AG08396 (cell line): ENCODE measurements at places on chromosomes 2 and 18.

- DNase-seq: no peak
Measured at GRCh38 chr2:165120740-165121467, 82.9 kb downstream of the SCN3A start.

- peak; percentile 65 for DNase-seq
Measured at GRCh38 chr2:200787351-200788120, 24.2 kb upstream of the BZW1 start.

GRCh38 chr2:131588152-131588873 is 60.6 kb downstream of the CCDC74A start:
- DNase-seq: no peak

DNA sequence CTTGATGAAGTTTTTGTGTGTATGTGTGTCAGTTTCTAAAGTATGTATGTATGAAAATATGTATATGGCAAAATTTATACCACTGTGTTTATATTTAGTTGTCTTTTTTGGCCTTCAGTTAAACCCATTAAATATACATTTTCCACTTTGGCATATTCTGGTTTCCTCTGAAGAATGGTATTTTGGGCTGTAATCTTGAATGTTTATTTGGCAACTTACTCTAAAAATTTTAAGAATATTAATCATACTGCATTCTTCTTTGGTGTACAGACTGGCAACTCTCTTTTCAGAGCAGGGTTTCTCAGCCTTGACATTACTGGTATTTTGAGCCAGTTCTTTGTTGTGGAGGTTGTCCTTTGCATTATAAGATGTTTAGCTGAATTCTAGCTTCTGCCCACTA is 27.9 kb upstream of the CCBE1 start:
- DNase-seq: no peak

GRCh38 chr2:190469771-190470170 is 61.6 kb downstream of the MFSD6 start:
- no peak for DNase-seq

DNA sequence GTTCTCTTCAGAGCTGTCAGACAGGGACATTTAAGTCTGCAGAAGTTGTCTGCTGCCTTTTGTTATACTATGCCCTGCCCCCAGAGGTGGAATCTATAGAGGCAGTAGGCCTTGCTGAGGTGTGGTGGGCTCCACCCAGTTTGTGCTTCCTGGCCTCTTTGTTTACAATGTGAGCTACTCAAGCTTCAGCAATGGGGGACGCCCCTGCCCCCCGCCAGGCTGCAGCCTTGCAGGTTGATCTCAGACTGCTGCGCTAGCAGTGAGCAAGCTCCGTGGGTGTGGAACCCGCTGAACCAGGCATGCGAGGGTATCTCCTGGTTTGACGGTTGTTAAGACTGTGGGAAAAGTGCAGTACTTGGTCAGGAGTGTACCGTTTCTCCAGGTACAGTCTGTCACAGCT is 24.0 kb upstream of the PAIP2B start:
- no peak for DNase-seq

DNA sequence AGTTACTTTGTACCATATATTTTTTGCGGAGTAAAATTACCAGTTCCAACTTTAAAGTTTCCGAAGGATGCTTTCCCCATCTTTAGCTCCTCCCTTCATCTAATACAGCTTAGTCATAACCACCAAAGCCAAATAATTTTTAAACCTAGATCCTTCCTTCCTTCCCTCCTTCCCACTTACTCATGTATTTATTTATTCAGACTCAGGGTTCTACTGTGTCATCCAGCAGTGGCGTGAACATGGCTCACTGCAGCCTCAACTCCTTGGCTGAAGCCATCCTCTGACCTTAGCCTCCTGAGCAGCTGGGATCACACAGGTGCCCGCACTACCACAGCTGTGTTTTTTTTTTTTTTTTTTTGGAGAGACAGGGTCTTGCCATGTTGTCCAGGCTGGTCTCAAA is 4.4 kb downstream of the LPIN2 start:
- DNase-seq: peak; percentile 52

GRCh38 chr18:56716692-56717146 is 65.6 kb downstream of the WDR7 start:
- DNase-seq: no peak

- no peak for DNase-seq
Measured at GRCh38 chr2:202808754-202809153, 62.8 kb downstream of the ICA1L start.

- no peak for DNase-seq
Measured at GRCh38 chr2:222232839-222233238, 66.0 kb downstream of the PAX3 start.

DNA sequence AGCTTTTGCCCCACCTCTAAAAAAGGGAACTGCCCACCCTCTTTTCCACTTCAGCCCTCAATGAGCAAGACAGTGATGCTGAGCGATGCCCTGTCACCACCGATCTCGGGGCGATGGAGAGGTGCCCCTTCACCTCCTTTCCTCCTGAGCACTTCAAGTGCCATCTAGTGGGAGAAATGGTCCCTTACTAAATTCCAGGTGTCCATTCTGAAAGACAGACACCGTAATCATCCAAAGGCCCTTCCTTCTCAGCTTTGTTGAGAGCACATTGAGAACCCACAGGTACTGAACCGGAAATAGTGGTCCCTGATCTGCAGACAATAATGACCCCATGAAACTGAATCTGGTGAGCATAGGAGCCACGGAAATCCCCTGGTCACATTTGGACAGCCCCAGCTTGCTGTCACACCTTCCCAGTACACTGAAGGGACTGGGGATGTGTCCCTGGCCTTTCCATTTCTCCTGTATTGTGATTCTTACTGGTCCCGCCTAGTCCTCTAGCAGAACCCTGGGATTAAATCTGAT is 38.5 kb downstream of the KCTD18 start:
- DNase-seq: no peak

DNA sequence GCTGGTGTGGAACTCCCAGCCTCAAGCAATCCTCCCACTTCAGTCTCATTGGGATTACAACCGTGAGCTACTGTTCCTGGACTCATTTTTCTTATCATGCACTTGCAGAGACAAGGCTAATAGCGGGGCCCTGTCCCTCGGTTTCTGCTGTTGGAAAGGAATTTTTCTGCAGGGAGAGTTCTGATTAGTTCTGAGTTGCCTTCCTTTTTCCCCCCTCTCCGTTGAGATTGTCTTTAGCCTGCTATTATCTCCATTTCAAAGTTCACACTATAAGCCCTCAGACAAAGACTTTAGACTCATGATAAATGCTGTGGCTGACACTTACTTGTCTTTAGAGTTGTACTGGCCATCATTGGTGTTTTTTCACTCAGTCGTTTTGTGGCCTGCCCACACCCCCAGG is 97.2 kb downstream of the NCOA1 start:
- DNase-seq: no peak

GRCh38 chr18:45891806-45892205 is 66.3 kb downstream of the SIGLEC15 start:
- no peak for DNase-seq

- DNase-seq: peak; percentile 64
Measured at GRCh38 chr2:133755480-133756300, 187.4 kb upstream of the NCKAP5 start.

DNA sequence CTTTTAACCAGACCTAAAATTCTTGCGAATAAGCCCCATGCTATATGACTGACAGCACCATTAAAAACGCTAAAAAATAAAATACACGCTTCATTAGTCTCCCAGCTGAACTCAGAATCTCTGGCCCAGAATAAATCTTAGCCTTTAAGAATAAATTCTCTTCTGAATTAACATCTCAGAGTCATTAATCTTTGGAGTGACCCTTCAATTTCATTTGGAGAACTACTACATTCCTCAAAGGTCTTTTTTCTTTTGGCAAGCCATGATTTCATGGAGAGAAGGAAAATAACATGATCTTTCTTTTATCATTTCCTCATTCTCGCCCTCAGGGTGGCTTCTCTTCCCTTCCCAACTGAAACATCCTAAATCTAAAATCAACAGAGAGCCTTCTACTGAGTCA is 259.0 kb downstream of the AFF3 start:
- DNase-seq: no peak

DNA sequence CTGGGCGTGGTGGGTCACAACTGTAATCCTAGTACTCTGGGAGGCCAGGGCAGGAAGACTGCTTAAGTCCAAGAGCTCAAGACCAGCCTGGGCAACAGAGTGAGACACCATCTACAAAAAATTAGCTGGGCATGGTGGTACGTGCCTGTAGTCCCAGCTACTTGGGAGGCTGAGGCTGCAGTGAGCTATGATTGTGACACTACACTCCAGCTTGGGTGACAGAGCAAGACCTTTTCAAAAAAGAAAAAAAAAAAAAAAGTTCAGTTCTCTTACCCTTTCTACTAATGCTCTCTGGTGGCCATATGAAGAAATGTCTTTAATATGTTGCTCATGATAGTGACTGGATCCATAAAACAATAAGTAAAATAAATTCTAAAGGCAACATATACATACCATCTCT is 14.9 kb downstream of the TYW5 start:
- DNase-seq: no peak

- no peak for DNase-seq
Measured at GRCh38 chr18:62844850-62845643, 129.7 kb downstream of the PHLPP1 start.

GRCh38 chr18:623761-624620 is 27.2 kb downstream of the CLUL1 start:
- peak; percentile 49 for DNase-seq

GRCh38 chr2:28348921-28349320 is 43.7 kb upstream of the FOSL2 start:
- DNase-seq: no peak

- DNase-seq: no peak
Measured at GRCh38 chr2:148853458-148853857, 21.6 kb upstream of the KIF5C start.

- DNase-seq: no peak
Measured at GRCh38 chr2:55338268-55338667, 69.2 kb upstream of the MTIF2 start.

GRCh38 chr2:134411279-134411827 is 157.5 kb downstream of the MGAT5 start:
- DNase-seq: no peak

- peak; percentile 1 for DNase-seq
Measured at GRCh38 chr2:127425540-127426490, 7.6 kb downstream of the PROC start.

GRCh38 chr2:28435241-28435640 is 42.6 kb downstream of the FOSL2 start:
- DNase-seq: no peak

DNA sequence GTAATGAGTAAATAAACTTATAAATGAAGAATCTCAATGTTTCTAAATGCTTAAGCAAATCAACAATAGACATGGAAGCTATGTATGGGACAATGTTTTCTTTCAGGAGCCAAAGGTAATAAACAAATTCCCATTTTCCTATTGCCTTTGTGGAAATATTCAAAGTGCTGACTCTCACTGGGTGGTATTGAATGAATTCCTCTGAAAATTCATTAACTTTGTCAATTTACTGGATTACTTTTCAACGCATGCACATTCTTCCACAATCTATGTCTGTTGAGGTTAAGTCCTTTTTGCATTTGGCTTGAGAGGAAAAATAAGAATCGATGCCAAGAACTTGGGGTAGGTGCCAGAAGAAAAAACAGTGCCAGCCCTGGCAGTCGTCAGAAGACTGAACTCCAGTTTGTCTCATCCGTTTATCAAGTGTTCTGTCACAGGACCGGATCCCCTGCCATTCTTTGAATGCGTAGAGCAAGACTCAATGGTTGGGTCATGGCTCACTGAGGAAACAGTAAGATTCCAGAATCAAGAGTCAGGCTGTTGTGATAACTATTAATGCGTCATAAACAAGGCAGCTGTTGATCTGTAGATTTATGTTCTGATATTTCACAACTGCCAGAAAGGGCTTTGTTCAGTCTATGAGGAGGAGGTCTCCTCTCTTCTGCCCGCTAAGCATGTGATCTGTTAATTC is 133.3 kb downstream of the GFPT1 start:
- DNase-seq: peak; percentile 82

DNA sequence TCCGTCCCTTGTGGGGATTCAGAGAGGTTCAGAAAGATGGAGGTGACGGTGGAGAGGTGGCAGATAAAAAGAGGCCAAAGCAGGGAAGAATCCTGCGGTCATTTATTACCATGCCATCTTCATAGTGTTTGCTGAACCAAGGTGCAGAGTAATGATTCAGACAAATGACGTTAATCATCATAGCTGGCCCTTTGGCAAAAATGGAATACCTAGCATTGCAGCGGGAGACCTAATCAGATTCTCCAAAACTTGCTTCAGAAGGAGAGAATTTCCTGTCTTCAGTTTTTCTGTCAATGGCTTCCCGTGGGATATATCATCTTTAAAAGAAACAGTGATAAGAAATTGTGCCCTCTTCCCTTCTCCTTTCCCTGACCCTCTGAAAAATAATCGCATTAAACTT is 175.4 kb downstream of the PTGR3 start:
- DNase-seq: no peak

DNA sequence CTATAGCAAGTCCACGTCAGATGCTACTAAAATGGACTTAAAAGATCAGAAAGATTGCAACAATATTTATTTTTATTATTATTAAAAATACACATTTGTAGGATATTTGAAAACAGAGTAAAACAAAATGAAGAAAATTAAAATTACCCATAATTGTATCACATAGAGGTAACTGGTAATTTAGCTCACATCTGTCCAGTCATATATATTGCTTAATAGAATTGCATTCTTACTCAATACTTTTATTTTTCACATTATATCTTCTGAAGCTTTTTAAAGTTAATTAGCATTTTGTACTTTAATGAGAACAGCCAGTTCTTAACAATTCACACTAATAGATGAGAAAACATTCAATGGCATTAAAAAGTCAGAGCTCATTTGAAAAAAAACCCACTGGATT is 11.5 kb upstream of the RNF144A start:
- DNase-seq: no peak

DNA sequence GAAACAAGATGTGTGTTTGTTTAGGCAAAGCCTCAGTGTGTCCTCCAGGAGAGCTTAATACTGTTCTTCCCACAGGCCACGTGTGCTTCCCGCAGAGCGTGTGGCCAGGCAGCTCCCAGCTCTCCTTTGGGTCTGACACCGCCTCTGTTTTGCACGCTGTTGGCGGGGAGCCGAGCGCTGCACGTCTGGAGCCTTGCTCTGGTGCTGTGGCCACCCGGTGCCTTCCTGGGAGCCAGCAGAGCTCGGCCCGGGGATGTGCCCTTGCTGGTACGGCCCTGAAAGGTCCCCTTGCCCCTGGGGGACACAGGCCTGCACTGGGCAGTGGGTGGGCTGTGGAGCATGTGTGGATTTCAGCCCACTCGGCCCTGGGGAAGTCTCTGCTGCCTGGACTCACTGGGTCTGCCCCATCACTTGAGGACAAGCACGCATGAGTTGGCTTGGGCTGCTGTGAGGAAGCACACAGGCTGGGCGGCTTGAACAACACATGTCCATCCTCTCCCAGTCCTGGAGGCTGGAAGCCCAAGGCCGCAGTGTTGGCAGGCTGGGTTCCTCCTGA is 160.7 kb upstream of the HDAC4 start:
- DNase-seq: no peak

DNA sequence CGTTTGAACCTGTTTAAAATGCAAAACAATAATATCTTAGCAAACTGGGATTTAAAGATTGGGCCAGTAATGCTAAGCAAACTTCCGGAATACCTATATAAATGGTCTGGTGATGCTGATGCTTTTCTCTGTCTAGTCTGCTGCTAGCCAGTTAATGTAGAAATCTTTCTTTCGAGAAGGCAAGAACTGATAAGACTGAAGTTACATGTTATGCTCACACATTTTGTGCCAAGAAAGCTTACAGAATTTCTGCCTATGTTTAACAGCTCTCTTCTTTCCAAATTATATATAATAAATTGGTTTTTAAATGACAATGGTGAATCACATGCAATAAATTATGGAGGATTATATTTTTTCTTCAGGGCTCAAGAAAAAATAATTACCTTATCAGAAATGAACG is 37.9 kb downstream of the GCA start:
- no peak for DNase-seq

GRCh38 chr2:174717273-174717672 is 47.0 kb downstream of the CHRNA1 start:
- peak; percentile 57 for DNase-seq
